Pulmonary artery endothelial cell (primary cell): ENCODE measurements at places on chromosomes 12 and 14.

DNA sequence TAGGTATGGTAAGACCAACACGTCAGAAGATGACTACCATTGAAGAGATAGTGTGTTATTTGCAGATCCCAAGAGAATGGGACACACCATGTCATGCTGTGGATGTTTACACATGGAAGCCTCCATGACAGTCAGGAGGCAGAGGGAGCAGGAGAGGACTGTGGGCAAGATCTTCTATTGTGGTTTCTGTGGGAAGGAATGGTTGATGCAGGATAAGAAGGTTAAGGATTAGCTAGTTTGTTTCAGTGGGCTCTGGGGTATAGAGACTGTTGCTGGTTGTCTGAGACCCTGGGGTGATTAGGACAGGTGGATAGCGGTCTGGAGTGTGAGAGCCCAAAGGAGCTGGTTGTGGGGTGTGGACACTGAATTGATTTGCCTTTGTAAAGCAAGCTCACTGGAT is 23.3 kb downstream of the TAS2R7 start:
- no peak for DNase-seq

- DNase-seq: no peak
Observed at GRCh38 chr14:22282949-22283348, 306.1 kb downstream of the DAD1 start.

DNA sequence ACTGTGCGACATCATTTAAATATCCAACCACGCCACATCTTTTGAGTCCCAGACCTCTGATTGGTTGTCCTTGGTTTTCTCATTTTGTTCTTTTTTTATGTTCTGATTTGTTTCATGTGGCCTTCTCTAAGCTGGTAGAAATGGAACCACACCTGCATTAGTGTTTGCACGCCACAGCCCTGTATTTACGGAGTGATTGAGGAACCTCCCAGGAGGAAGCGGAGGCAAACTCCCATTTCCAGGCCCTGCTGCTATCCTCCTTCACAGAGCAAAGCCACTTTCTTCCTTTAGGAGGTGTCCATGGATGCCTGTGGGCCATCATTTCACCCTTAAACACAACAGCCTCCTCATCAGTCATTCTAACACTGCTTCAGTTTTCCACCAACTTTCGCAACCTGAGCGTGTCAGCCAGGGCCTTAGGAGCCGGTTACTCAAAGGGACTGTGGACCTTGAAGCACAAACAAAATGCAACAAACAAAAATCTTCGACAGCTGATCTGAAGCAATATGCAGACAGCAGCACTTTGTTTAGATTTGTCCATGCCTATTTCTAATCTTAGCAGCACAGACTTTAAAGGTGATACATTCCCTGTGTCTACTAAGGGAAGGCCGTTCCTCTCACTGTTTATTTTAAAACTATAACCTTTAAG is 1258.1 kb upstream of the TMEM132C start:
- no peak for DNase-seq

DNA sequence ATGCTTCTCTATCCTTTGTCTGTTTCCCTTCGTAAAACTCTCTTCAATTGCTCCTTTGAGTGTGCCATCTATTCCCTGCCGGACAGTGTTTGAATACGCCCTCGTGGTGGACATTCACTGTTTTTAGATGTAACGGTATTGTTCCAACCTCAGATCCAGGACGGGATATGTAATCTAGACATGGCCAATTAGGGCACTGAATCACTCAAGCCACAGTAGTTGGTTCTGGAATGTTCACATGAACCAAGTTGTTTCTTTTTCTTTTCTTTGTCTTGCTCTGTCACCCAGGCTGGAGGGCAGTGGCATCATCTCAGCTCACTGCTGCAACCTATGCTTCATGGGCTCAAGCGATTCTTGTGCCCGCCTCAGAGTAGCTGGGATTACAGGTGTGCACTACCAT is 204.2 kb upstream of the PLXNC1 start:
- no peak for DNase-seq

DNA sequence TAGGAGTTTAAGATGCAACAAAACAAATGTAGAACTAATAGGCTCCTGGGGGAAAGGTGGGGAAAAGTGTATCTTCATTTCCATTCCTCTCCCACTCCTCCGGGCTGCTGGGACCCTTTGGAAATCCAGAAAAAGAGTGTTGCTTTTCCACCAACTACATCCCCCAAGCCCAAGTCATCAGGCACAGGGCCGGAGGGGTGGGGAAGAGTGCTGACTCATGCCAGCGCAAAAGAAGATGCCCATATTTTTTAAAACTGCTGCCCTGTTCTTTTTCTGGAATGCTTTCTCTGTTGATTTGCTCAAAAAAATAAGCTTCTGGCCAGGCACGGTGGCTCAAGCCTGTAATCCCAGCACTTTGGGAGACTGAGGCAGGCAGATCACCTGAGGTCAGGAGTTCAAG is 70.9 kb downstream of the TBK1 start:
- no peak for DNase-seq

- DNase-seq: peak; percentile 36
Observed at GRCh38 chr14:28294834-28295440, 471.6 kb upstream of the FOXG1 start.

GRCh38 chr14:76643887-76644286 is 117.4 kb upstream of the VASH1 start:
- DNase-seq: no peak

- DNase-seq: no peak
Observed at GRCh38 chr14:104195361-104195760, 57.0 kb downstream of the KIF26A start.

DNA sequence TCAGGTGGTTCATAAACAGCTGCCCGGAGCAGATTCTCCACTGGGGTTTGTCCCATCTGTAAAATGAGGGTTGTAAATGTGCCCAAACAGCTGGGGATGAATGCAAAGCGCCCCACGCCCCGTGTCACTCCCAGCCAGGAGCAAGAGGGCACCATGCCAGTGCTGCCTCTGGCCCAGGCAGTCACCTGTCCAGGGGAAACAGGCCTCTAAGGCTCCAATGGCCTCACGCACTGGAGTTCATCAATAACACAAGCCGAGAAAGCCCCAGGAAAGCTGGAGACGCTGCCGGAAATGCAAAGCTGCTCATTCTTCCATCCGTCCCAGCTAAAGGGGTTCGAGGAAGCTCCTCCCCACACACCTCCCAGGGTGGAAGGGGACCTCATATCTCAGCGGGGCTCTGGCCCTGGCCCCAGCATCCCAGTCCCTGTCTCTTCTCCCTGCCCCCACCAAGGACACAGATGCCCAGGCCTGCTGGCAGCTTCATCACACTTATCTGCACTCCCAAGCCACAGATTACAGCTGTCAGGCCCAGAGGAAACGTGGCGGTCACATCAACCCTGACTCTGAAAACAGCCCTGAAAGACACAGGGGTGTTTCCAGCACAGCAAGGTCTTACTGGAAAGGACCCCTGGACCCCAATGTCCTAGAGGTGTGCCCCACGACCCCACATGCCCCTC is 21.5 kb downstream of the SCARB1 start:
- DNase-seq: no peak

GRCh38 chr12:20350026-20350425 is 18.3 kb upstream of the PDE3A start:
- DNase-seq: no peak

DNA sequence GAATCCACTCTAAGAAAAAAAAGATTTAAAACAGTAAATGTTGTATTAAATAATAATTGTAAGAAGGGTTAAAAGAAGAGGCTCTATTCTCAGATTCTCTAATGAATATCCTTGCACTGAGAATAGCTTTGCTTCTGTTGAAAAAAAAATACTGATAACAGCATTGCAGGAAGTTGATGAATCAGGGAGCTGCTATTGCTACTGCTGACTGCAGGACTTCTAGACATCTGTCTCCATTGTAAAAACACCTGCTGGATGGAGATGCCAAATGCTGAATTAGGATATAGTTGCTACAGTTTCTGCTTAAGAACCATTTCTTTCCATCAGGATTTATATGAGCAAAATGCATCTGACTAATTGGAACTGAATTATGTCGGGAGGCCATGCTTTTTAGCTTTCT is 50.3 kb upstream of the ANP32D start:
- peak; percentile 67 for DNase-seq

- DNase-seq: no peak
Observed at GRCh38 chr14:53958628-53959027, 2.0 kb upstream of the BMP4 start.
